ENCODE measurements at places on chromosomes 5 and 9.

GRCh38 chr5:141734501-141735229, 52.6 kb upstream of the ARAP3 start:
- no peak for DNase-seq

- no peak for DNase-seq
These were observed 571 bp downstream of the PPIC start for GRCh38 chr5:123035918-123036390.

GRCh38 chr5:74634611-74635286, 5.8 kb downstream of the ENC1 start:
- no peak for DNase-seq

GRCh38 chr5:127796211-127796610, 93.0 kb downstream of the CCDC192 start:
- DNase-seq: no peak

DNA sequence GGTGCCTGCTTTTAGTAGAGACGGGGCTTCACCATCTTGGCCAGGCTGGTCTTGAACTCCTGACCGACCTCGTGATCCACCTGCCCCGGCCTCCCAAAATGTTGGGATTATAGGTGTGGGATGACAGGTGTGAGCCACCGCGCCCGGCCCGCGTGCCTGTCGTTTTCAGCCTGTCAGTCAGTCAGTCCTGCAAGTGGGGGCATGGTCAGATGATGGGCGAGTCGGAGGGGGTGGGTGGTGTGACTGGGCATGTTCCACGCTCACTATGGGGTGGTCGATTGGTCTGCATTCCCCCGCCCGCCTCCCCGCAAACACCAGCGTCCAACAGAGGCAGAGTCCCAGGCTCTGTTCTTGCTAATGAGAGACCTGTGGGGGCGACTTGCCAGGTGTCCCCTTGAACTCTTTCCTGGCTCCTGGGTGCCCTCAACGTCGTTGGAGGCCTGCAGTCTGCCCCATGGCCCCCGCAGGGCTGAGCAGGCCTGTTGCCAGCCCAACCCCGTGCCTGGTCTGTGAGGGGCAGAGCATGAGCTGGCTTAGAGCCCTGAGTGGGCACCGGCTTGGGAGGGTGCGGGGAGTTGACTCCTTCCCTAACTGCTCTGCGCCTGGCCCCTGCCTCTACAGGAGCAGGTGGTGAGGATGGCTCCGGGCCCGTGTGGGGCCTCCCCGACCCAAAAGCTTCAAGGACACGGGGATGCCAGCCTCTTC, 23.1 kb downstream of the CRB2 start:
- DNase-seq: no peak

DNA sequence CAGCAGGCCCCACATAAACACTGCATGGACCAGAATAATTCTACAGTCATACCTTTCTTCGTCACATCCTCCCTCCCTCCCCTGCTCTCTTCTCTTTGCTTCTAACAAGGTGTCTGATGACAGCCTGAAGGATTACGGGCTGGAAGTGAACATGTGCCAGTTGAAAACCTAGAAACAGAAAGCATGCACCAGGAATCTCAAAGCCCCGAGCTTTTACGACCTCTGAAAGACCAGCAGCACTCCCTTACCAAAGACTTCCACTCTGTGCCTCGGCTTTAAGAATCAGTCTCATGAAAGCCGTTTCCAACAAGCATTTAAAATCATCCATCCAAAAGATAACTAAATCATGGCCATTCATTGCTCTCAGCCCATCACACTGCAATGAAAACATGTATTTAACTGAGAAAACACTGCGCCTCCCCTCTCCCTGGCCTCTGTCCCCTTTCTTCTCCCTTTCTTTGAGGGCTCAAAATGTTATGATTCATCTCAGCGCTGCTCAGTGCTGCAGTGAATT, 21.3 kb downstream of the MSX2 start:
- no peak for DNase-seq

DNA sequence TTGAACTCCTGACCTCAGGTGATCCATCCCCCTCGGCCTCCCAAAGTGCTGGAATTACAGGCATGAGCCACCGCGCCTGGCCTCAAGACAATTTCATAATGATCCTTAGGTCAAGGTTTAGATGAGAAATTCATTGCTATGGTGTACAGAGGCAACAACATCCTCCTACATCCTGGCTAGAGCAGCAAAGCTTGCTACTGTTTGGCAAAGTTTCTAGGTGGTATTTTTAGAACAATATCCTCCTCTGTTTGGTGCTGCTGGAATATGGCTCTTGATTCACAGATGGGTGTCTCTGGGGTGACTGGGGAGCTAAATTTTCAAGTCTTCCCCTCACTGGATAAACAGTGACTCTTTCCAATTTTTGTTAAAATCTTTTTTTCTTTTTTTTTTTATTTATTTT, 30.6 kb downstream of the CRHBP start:
- no peak for DNase-seq

GRCh38 chr5:56815658-56816545, 553 bp downstream of the MAP3K1 start:
- no peak for DNase-seq

DNA sequence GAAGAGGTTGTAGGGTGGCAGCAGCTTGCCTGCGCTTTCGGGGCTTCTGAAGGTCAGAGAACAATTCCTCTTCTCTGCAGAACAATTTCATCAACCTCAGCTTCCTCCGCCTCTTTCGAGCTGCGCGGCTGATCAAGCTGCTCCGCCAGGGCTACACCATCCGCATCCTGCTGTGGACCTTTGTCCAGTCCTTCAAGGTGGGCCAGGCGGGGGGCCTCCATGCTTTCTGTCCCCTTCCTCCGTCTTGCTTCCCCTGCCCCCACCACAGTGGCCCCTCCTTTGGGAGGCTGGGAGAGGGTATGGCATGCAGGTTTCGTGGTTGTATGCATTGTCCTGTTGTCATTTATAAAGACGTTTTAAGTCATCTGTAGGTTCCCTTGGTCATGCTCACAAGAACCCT, 195.8 kb downstream of the CACNA1B start:
- no peak for DNase-seq

DNA sequence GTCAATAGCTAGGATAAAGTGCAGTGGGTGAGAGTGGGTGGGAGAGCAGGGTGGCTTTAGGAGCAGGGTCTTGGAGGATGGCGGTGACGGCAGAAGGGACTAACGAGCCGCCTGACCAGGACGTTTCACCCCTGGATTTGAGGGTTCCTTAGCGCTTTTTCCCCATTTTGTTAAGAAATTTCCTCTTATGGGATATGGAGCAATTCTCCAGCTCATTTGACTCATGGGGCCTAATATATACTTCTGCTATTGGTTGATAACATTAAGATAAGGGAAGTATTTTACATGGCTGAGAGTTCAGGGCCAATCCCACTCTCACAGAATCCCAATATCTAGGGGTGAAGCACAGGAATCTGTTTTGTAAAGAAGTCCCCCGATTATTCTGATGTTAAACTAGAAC, 17.6 kb downstream of the CD180 start:
- DNase-seq: no peak

DNA sequence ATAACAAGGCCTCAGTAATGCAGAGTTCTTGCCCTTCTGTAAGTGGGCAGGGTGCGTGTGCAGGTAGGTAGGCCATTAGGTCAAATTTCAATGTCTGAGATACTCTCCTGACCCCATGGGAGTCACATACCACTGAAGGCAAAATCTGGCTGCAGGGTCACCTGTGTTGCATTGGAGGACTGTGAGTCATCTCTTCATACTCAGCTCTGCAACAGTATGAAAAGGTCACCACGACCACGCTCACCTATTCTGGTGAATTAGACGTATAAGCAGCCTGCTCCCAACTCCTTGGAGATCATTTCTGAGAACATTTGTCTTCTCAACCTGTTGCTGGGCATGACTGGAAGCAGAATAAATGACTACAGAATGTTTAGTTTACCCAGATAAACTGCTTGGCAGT, 599.8 kb downstream of the PDE4D start:
- DNase-seq: no peak

DNA sequence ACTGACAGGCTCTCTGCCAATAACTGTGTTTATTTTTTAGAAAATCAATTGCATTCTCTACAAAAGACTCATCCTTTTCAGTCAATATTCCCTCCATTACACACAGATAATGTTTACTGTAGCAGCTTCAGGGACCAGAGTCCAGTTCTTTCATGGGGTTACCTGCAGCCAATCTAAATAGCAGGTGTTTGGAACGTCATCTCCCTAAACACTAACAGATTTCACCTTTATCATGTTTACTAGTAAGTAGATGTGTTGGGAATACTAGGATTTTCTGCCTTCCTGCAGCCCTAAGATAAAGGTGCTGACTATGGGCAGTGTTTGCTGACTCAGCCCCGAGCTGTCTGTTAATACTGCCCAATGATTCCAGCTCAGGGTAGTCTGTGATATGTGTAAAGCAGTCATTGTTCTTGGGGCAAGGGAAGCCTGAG, 447.0 kb downstream of the KIF4B start:
- DNase-seq: no peak

DNA sequence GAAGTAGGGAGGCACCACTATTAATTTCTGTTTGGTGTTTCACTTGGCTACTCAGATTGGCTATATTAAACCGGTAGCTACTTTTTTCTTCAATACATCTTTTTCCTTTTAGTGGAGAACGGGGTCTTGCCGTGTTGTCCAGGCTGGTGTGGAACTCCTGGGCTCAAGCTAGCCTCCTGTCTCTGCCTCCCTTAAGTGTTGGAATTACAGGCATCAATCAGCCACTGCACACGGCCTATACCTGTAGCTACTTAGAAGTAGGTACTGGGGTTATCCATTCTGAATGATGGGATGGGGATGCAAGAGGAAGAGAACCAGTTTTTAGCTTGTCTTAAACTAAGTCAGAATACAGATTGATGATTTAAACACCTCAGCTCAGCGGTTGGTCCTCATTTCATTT, 1.7 kb downstream of the UBE2D2 start:
- DNase-seq: no peak

- DNase-seq: no peak
These were observed 591.5 kb downstream of the RAB3C start for GRCh38 chr5:59174248-59174844.

GRCh38 chr5:125316915-125317535, 570.6 kb upstream of the ZNF608 start:
- no peak for DNase-seq

- DNase-seq: no peak
These were observed 56.3 kb downstream of the CETN3 start for GRCh38 chr5:90353254-90353653.

DNA sequence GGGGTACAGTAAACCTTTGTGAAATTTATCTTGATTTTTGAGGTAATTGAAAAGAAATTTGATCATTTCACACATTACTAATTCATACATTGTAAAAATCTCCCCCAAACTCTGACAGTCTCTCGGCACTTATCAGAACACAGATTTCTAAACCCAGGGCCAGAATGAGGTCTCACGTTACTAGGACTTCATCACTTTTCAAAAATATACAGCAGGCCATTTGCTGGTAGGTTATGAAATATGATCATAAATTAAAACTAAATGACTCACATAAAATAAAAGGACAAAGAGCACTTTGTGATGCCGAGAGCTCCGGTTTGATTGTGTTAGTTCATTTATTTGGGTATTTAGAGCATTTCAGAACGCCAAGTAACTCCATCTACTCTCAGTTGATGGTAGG, 17.0 kb downstream of the MSX2 start:
- no peak for DNase-seq

GRCh38 chr5:14794583-14795230, 76.9 kb downstream of the ANKH start:
- no peak for DNase-seq

- DNase-seq: no peak
These were observed 730 bp downstream of the WWC1 start for GRCh38 chr5:168291964-168292785.

- no peak for DNase-seq
These were observed 73.0 kb upstream of the DMRTA1 start for GRCh38 chr9:22373636-22374035.

DNA sequence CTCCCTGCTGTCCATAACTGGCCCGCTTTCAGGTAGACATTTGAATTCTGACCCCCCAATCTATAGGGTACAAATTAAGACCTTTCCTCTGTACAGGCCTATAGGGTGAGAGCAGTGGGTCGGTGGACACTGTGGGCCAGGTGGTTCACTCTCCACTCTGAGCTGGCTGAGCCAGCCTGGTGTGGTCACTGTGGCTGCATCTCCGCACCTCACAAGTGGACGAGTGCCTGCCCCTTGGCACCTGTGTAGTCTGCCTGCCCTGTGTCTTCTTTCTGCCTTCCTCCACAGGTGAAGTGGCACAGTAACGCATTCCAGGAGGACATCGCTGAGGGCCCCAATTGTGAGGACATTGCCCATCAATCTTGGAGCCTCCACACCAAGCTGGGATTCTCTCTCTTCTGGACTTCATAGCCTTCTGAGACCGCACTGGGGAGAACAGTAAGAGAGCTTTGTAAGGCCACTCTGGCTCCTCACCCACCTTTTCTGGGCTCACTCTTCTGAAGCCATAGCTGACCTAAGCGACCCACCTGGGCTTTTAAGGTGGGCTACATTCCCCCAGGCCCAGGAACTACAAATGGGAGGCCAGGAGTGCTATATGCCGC, 33.5 kb upstream of the JADE2 start:
- DNase-seq: no peak

DNA sequence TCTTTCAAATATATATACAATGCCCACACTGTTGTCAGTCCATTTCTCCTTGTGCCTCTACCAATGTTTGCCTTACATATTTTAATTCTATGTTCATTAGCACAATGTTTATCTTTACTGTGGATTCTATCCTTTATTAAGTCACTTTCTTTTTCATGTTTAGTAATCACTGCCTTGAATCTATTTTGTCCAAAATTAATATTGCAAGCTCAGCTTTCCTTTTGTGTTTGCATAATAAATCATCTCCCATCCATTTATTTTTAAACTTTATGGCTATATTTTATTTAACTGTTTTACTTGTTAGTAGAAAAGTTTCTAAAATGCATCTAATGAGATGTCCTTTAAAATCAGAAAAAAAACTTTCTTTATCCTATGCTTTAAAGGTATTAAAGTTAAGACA, 126.8 kb upstream of the ACOT12 start:
- no peak for DNase-seq

- no peak for DNase-seq
These were observed 42.3 kb downstream of the BASP1 start for GRCh38 chr5:17259630-17260257.

DNA sequence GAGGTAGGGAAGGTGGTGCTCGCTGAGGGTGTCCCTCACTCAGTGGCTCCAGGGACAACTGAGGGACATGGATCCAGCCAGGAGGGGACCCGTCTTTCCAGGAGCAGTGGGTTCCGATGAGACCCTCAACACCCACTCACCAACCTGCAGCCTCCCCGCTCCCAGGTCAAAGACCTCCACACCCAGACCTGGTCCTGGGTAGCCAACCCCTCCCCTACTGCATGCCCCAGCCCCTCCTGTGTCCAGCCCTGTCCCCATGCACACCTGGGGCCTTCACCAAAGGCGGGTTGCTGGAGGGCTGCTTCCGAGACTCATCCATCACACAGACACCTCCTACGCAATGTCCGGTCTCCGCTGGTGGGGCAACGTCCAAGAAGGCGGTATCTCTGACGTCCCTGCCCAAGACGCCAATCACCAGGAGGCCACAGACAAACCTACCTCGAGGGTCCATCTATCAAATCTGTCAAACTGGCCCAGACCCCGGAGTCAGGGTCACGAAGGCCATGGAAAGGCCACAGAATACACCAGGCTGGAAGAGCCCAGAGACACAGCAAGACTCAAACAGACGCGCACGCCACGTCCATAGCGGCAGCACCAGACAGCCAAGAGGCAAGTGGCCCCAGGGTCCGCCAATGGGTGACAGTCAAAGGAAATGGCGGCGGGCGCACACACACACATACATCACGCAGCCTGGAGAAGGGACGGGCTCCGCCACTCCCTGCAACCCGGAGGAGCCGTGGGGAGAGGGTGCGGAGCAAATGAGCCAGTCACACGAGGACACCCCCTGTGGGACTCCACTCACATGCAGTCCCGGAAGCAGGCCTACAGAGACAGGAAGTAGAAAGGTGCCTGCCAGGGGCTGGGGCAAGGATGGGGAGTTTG, 10.8 kb downstream of the NACC2 start:
- no peak for DNase-seq

- DNase-seq: no peak
These were observed 116.1 kb downstream of the NRG2 start for GRCh38 chr5:139926797-139927503.

All from activated CD4-positive, CD25-positive, alpha-beta regulatory T cell treated with anti-CD3 and anti-CD28 coated beads, Interleukin-2, amount 50 U/mL, for 16 hours (primary cell).